ENCODE measurements at places on chromosomes 2 and 18.

DNA sequence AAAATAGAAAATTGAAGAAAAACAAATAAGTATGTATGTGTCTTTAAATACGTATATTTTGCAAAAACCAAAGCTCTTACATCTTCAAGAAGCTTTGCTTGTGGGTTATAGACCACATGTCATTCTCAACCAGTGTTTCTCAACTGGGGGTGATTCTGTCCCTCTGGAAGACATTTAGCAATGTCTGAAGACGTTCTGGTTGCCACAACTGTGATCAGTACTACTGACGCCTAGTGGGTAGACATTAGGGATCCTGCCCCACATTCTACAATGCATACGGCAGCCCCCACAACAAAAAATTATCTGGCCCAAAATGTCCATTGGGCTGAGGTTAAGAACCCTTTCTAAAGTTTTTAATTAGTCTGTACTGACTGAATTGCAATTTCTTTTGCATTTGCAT, 48.4 kb downstream of the UNC50 start:
- DNase-seq, result no peak

DNA sequence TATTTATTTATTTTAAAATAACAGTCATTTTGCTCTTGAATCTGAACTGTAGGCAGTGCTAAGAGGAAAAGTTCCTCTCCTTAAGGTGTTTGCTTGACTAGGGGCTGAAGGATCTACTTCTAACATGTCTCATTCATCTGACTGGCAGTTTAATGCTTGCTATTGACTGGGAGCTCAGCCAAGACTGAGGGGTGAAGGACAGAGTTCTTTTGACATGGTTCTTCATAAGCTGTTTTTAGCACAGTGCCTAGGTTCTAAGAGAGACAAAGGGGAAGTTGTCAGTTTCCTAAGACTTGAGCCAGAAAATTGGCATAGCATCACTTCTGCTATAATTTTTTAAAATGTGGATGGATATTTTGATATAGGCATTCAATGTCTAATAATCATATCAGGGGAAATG, 73.0 kb downstream of the COMMD1 start:
- DNase-seq, result no peak

- no peak for DNase-seq
Observed at GRCh38 chr2:13052547-13052946, 335.8 kb downstream of the TRIB2 start.

DNA sequence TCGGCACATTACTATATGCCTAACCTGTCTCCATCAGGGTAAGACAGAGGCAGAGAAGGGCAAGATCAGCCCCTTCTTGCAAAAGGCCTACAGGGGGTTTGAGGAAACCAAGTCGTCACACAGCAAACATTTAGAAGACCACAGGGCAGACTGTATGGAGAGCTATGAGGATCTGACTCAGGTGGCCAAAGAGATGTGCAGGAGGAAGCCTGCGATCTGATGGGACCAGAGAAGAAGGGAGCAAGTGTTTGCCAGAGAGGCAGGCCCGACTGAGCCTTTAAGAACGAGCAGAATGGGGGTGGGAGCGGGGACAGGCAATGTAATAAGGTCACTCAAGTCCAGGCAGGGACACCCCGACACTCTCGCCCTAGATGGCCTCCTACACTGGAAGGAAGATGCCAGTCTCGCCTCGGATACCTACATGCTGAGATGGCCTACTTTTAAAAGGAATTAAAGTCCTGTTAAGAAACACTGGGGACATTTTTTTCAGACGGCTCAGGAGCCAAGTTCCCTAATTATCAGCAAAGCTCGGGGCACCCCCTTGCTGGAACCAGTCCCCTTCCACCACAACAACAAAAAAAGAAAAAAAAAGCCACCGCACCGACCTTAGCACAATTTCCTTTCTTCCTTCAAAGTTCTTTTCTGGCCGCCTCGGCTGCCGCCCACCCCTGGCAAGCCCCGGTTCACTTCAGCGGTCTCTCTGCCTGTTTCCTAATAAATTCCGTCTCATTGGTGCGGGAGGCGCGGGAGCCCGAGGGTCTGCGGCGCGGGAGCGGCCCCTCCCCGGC, 1.5 kb downstream of the SFXN5 start:
- no peak for DNase-seq

GRCh38 chr2:216546241-216546640, 47.6 kb downstream of the RPL37A start:
- no peak for DNase-seq

GRCh38 chr2:32806857-32807256, 139.9 kb upstream of the LTBP1 start:
- no peak for DNase-seq

DNA sequence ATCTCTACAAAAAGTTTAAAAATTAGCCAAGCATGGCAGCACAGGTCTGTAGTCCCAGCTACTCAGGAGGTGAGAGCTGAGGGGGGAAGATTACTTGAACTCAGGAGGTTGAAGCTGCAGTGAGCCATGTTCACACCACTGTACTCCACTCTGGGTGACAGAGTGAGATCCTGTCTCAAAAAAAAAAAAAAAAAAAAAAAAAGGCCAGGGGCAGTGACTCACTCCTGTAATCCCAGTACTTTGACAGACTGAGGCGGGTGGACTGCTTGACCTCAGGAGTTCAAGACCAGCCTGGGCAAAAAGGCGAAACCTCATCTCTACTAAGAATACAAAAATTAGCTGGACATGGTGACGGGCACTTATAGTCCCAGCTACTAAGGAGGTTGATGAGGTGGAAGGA, 37.0 kb downstream of the PUM2 start:
- DNase-seq, result no peak

Measured in NCI-H2081 treated with DMSO at 0.1 percent for 48 hours (cell line).